ENCODE measurements at places on chromosomes 4 and X.

GRCh38 chr4:103449296-103450023, 251.3 kb upstream of the CENPE start:
- DNase-seq = no peak

- no peak for DNase-seq
Measured at GRCh38 chr4:169050284-169050683, 40.2 kb upstream of the CBR4 start.

- no peak for DNase-seq
Measured at GRCh38 chr4:6350646-6351045, 81.0 kb downstream of the WFS1 start.

GRCh38 chr4:80005863-80006262, 67.2 kb downstream of the ANTXR2 start:
- no peak for DNase-seq

DNA sequence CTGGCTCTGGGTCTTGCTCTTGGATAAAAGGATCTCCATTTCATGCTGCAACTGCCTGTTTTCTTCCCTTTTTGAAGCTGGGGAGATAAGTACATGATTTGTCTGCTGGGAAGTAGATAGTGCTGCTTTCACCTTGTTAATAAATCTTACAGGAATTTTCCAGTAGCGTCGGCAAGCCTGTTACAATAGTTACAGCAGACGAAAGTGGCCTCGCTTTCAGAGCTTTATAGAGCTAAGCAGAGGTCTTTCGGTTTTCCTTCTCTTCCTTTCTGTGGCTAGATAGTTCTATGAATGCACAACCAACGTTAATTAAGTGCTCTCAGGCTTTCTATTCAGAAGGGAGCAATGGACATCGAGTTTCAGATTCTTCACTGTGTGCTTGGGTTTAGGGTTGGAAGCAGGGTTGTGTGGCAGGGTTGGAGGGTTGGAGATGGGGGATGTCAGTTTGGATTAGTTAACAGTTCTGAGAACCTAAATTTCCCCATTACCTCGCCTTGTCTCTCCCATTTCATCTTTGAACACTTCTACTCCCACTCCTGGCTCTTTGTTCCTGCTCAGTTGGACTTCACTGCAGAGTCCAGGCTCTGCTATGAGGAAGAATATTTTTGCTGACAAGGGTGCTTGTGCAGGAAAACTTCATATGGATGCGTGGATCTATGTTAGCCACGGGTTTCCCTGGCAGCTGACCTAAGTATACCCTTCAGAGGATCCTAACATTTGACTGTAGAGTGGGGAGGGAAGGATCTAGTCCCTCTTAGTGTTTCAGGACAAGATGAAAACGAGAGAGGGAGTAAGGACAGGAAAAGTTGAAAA, 237.9 kb downstream of the ARHGAP10 start:
- no peak for DNase-seq

DNA sequence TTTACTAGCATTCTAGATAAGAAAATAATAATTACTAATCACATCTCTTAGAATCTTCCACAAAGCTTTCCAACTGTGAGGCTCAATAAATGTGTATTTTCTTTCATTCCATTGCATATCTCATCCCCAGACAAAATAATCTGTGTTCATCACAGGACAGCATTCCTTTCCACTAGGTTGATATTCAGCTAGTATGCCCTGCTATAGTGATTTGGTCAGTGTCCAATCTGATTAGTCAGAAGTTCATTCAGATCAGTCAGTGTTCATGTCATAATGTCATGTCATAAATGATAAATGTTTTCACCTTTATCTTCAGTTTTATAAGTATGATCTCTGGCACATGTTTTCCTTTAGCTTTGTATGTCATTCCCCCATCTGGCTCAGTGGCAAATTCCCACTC, 611.4 kb downstream of the KCTD8 start:
- DNase-seq = no peak

DNA sequence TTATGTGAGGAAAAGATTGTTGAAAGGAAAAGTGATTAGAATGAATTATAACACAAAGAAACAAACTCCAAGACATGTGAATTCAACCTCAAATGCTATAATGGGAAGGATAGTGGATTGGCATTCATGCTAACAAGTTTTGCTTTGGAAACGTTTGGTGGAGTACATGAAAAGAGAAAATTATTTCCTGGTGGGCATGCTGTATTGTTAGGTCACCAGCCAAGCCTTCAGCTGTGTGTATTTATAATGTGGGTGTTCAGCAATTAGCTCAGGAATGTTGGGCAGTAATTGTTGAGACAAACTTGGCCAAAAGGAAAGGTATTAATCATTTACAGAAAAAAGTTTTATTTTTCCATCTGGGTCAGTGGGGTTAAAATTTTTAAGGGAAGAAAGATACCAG, 198.9 kb upstream of the ARSJ start:
- no peak for DNase-seq

GRCh38 chrX:53089224-53089842, 4.6 kb upstream of the KANTR start:
- peak; percentile 72 for DNase-seq

DNA sequence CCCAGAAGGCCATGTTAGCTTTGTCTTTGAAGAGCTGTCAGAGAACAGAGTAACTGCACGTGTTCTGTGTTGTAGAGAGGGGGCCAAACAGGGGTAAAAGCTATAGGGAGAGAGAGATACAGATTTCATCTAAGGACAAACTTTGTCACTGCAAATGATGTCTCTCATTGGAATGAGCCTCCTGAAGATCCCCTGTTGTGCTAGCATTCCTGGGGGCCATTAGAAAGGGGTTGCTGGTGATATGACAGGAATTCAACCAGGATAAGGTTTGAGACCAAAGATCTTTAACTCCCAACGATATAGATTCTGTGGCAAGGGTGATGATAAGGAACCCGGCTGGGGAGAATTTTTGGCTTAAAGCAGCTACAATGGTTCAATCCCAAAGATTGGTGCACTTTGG, 16.8 kb downstream of the MID1 start:
- DNase-seq = no peak

DNA sequence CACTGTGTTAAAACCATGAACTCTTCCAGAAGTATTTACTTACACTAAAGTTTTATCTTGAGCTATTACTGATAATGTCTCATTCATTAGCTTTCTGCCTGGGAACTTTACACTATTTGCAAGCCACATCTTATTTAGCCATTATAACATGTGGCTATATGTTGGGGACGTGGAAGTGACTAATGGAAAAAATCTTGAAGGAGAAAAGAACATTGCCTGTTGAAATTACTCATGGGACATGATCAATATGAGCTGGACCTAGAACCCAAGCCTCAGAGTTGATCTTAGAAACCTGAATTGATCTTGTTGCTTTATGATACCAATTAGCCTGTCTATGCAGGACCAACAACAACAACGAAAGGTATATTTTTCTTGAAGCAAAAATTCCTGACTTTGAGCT, 22.5 kb upstream of the ARHGAP6 start:
- DNase-seq = no peak

- no peak for DNase-seq
Measured at GRCh38 chr4:143692241-143692640, 8.2 kb downstream of the FREM3 start.

- DNase-seq = no peak
Measured at GRCh38 chrX:138874271-138874935, 162.9 kb upstream of the FGF13 start.

DNA sequence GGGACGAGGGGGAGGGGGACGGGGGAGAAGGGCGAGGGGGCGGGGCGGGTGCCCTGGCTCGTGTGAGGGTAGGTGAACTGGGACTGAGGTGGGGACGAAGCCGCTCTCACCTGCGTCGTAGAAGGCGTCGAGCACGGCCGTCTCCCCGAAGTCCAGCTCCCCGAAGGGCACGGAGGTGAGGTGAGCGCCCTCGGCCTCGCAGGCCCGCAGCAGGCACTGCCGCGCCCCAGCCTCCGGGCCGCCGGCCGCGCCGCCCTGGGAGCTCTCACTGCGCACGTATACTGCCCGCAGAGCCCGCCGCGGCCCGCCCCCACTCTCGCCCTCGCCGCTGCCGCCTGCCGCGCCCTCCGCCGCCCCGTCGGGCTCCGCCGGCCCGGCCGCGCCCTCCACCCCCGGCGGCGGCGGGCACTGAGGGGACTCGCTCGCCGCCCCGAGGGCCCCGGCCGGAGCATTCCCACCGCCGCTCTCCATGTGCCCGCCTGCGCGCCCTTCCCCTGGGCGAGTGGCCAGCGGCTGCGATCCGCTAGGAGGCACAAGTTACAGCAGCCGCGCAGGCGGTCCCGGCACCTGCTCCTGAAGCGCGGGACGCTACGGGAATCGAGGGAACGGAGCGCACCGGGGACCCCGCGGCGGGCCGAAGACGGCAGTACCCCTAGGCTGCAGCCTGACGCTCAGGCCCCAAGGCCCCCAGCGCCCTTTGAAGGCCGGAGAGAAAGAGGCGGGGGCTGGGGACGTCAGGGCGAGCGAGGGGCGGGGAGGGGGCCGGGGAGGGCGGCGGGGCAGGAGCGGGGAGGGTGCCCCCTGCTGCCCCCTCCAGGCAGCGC, at the start of gene MAP3K15:
MAP3K15 (minus strand) TSS at position 718 of the 824 bp plus-strand sequence; CDS start at position 471, 247 bp downstream.
- DNase-seq = no peak

- DNase-seq = no peak
Measured at GRCh38 chr4:17945303-17945702, 76.3 kb downstream of the LCORL start.
